Heart left ventricle (tissue), 16 donors: ENCODE measurements at places on chromosomes 13 and 19.

GRCh38 chr13:35760735-35761281 lies 284.3 kb upstream of the MAB21L1 start:
- DNase-seq: no peak

DNA sequence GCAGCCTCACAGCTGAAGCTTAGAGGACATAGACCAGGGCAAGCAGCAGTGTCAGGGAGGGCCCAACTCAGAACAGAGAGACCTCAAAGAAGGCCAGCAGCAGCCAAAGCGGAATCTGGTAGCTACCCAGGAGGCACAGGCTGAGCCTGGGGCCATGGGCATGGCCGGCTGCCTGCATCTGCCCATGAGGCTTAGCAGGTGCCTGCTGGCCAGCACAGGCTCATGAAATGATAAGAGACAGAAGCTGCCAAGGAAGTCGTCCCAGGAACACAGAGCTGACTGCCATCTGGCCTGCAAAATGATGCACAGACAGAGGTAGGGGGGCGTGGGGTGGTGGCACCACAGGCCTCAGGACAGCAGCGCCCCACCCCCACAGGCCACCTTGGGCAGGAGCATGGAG lies 29.2 kb downstream of the TUBA3C start:
- DNase-seq: no peak

GRCh38 chr19:51024924-51025323 lies 1.5 kb downstream of the KLK11 start:
- DNase-seq: no peak

GRCh38 chr13:94416454-94417080 lies 62.9 kb downstream of the DCT start:
- no peak for DNase-seq

DNA sequence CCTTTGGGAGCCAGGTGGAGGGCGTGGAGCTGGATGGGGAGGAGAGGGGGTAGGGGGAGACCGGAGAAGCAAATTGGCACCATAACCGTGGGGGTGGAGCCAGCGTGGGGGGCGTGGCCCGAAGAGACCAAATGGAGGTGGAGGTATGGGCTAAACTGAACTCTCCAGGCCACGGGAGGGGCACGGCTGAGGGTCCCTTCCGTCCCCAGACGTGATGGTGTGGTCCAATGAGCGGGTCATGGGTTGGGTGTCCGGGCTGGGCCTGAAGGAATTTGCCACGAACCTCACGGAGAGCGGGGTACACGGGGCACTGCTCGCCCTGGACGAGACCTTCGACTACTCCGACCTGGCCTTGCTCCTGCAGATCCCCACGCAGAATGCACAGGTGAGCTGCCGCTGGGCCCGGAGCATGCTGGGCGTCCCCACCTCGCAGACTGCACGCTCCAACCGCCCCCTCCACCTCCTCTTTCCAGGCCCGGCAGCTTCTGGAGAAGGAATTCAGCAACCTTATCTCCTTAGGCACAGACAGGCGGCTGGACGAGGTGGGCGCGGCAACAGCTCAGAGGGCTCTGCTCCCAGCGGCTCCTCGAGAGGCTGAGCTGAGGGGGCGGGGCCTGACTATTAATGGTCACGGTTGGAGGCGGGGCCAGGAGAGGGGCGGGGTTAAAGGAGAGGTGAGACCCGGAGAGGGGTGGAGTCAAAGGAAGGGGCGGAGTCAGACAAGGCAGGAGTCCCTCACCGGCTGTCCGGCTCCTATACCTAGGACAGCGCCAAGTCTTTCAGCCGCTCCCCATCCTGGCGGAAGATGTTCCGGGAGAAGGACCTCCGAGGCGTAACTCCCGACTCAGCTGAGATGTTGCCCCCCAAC lies 6.2 kb downstream of the HRC start:
- peak; percentile 98 for DNase-seq

GRCh38 chr19:46133777-46134241 lies 9.3 kb upstream of the IGFL3 start:
- DNase-seq: no peak

- no peak for DNase-seq
Measured at GRCh38 chr13:102905905-102906771, 60.3 kb downstream of the ERCC5 start.

DNA sequence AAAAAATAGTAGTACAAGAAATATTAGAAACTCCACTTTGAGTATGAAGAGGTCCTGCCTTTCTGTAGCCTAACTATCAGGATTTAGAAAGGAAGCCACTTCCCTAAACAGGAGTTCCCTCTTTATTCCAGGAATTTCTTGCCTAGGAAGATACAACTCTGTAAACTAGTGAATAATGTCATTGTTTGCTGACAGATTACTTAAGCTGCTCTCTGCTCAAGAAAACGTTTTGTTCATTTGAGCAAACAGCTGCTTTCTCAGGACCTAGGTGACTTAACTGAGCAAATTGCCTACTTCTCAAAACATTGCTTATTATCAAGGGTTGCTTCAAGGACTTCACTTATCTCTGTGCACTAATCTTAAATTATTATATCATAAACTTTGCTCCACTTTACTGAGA lies 1419.4 kb upstream of the SLC10A2 start:
- no peak for DNase-seq

DNA sequence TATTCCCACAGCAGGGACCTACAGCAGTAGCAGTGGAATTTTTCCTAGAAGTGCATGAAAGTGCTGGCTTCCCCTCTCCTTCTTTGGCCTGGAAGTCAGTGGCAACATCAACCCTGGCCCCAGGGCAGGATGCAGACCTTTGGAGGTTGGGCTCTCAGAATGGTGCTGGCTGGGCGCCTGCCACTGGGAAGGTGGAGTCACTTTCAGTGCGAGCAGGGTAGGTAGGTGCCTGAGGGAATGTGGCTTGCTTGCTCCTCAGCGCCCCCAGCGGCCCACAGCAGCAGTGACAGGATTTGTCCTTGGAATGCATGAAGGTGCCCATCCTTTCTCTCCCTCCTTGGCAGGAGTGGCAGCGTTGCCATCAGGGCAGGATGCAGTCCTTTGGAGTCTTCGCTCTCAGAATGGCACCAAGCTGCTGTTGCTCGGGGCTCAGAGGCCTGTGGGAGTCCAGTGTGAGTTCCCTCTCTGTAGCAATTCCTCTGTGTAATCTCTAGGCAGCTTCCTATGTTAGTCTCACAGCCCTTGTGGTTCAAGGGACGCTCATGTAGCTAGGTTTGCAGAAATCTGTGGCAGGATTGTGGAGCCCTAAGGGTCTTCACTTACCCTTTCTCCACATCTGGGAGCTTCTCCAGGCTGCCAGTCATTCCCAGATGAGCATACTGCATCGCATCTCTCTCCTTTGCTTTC lies 354.4 kb upstream of the DACH1 start:
- no peak for DNase-seq

- no peak for DNase-seq
Measured at GRCh38 chr19:4913996-4914735, 4.9 kb downstream of the UHRF1 start.

GRCh38 chr13:45807520-45808099 lies 43.9 kb downstream of the SIAH3 start:
- peak; percentile 27 for DNase-seq

GRCh38 chr13:39034085-39034484 lies 3.8 kb downstream of the PROSER1 start:
- DNase-seq: no peak

DNA sequence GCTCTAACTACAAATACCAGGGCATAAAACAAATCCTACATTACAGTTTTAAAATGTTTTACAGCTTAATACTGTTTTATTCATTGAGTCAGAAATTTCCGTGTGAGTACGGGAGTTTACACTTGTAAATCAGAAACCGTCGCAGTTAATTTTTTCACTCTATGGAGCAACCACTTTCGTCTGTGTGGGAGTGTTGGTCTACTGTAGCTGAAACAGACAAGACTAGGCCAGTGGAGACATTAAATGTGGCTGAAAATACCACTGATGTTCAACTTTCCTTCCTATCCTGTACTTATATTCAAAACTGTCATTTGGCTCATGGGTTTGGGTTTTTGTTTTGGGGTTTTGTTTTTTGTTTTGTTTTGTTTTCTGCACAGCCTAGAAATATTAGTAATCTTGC lies 268.7 kb downstream of the DCT start:
- no peak for DNase-seq

DNA sequence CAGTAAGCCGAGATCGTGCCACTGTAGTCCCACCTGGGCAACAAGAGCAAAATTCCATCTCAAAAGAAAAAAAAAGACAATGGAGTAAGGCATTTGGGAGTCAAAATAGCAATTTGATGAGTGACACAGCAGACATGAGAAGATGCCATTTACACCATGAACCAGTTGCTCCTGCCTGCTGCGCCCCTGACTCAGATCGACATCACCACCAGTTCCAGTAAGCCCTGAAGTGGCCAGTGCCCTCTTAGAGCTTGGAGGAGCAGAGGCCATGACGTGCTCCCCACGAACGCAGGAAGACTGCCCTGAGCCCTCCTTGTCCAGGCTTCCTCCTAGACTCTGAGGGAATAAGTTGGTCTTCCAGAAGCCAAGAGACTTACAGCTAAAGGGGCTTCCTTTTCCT lies 339.2 kb downstream of the MYO16 start:
- no peak for DNase-seq

- no peak for DNase-seq
Measured at GRCh38 chr13:62524498-62524897, 1108.8 kb upstream of the PCDH20 start.

DNA sequence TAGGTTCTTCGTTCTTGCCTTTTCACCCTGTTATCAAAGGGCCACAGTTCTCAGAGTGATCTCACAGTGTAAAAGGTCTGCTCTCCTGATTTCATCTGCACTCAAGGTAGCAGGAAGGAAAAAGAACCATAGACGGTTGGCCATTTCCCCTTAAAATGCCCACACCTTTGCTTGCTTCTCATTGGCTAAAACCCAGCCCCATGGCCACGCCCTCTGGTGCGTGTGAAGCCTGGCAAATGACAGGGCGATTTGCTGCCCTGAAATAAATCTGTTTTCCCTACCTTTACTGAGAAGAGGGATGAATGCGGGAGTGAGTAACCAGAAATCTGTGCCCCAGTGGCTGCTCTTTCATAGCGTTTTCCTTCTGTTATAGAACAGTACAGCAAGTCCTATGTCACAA lies 269.3 kb downstream of the POU4F1 start:
- DNase-seq: no peak

DNA sequence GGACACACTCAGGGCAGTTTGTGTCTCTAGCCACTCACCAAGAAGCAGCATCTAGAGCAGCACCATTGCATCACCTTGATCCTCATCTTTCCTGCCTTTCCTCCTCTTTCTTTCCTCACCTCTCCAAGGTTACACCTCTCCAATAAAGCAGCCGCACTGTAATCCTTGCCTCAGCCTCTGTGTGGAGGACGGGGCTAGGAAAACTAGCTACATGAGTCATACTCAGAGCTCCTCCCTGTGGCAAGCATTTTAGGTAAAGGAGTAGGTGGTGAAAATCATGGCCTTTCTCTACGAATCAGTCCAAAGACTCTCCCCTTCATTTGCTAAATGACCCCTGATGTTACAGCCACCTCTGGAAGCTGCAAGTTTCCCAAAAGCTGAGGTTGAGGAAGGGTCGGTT lies 108.9 kb downstream of the DNAJC15 start:
- peak; percentile 22 for DNase-seq

DNA sequence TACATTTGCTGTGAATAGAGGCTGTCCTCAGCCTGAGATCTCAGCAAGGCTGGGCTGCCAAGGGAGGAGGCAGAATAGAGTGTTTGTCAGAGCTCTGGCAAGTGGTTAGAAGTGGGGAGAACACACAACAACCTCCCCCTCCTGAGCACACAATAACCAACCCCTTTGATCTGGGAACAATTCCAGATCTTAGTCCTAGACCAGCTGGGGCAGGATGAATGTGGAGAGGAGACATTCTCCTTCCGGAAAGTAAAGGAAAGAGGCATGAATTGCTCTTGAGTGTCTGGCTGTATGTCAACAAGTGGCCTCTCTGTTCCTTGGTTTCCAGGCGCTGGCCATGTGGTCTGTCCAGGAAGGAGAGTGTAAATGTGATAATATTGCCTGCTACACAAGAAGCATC lies 114.9 kb upstream of the TMTC4 start:
- DNase-seq: no peak

DNA sequence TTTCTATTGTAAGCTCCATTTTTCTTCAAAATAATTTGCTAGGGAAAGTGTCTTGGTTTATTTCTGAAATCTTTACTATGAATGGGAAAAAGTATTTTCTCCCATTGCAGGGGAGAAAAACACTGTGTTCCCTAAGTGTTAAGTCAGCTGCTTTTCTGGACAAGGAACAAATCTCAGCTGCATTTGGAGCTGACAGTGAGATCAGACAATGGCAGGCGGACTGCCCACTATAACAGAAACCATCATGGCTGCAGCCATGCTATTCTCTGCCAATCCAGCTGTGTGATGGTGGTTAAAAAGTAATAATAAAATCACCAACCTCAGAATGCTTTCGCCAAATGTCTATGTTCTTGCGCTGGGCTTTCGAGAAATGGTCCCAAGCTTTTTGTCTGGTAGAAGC lies 302.7 kb downstream of the DNAJC15 start:
- DNase-seq: no peak

DNA sequence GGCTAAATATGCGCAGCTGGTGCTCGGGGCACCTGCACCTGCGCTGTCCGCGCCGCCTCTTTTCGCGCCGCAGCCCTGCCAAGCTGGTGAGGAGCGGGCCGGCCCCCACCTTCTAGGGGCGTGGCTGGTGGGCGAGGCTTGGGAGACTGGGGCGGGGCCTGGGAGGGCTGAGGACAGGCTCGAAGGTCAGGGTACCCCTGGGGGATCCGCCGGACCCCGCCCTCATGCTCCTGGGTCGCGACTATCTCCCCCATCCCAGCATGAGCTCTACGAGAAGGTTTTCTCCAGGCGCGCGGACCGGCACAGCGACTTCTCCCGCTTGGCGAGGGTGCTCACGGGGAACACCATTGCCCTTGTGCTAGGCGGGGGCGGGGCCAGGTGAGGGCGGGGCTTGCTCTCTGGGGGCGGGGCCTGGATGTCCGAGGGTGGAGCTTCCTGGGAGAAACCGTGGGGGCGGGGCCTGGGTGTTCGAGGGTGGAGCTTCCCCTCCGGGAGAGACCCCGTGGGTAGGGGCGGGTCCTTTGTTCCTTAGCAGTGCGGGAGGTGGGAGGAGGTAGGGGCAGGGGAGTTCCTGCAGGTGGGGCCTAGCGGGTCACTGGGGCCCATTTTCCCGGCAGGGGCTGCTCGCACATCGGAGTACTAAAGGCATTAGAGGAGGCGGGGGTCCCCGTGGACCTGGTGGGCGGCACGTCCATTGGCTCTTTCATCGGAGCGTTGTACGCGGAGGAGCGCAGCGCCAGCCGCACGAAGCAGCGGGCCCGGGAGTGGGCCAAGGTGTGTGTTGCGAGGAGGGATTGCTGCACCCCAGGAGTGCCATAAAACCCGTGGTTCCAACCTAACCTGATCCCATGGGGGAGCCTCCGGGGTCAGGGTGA lies 19.7 kb downstream of the PNPLA6 start:
- DNase-seq: no peak

DNA sequence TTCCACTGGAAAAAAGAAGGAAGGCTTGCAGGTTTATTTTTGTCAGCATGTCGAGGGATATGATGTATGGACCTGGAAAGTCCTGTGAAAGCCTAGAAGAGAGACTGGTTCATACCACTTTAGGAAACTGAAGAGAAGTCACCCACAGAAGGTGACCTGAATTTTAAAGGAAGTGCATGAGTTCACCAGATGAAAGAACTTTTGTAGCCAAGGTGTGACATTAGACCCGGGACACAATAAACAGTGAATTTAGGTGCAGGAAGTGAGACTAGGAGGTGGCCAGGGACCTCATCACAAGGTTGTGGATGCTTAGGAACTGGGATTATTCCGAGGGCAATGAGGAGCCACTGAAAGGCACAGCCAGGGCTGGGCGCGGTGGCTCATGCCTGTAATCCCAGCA lies 79.1 kb downstream of the ZNF429 start:
- no peak for DNase-seq
